ENCODE measurements at places on chromosomes 16 and 17. TPM values are rescaled to one million over a fixed set of nuclear protein-coding genes. Genes with fewer than 3 reads are reported as not detected.

Gene STAT5A
- 76.5 TPM for total RNA-seq

- DNase-seq = no peak
Measured at GRCh38 chr17:77957235-77957856, 1.2 kb upstream of the TNRC6C start.

- DNase-seq = no peak
Measured at GRCh38 chr16:89890200-89890599, 16.8 kb downstream of the TCF25 start.

- no peak for DNase-seq
Measured at GRCh38 chr17:80028030-80028429, 7.6 kb downstream of the TBC1D16 start.

Measured in upper lobe of left lung (tissue), 6 donors.